ENCODE measurements at places on chromosomes 16 and 17.

DNA sequence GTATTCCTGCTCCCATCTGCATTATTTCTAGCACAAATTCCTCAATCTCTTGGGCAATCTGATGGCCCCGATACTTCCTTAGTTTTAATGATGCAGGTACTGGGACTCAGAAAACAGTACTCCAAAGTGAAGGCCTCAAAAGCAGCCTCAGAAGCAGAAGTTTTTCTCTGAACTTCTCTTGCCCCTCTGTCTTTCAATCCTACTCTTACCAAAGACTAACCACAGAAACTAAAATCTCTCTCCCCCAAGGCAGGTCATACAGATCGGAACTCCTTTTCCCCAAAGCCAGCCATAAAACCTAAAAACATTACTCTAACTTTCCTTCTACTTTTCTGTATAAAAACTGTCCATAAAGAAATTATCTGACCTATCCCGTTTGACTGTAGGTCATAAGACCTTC, 103.5 kb downstream of the HS3ST3A1 start:
- no peak for DNase-seq

- no peak for DNase-seq
These were observed 22.2 kb downstream of the RNF112 start for GRCh38 chr17:19433255-19433654.

DNA sequence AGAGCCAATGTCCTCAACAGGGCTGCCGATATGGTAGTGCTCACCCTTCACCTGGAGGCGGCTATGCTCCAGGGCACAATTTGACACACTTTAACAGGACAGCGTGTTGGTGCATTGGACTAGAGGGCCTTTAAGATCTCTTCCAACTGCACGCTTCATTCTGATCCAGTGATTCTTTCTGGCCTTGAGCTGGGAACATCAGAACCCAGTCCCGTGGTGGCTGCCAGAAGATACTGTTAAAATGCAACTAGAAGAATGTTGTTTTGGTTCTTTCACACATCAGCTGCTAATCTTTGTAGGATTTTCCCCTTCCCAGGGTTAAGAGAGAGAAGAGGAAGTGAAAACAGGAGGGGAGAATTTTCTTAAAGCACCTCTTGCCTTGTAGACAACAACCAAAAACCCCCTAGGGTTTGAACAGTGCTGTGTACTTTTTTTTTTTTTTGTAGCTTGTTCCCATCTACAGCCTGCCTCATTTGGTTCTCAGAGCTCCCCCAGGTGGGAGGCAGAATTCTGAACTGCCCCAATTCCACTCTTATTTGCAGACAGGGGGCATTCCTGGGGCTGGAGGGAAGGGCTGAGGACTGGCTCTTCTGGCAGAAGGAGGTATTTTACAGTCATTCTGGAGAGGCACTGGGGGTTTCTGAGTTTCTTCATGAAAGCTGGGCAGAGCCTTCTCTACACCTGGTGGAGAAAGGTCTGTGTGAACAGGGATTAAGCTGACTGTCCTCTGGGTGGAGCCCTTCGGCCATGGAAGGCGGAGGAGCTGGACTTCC, 32.4 kb downstream of the SMARCE1 start:
- DNase-seq: peak; percentile 48

DNA sequence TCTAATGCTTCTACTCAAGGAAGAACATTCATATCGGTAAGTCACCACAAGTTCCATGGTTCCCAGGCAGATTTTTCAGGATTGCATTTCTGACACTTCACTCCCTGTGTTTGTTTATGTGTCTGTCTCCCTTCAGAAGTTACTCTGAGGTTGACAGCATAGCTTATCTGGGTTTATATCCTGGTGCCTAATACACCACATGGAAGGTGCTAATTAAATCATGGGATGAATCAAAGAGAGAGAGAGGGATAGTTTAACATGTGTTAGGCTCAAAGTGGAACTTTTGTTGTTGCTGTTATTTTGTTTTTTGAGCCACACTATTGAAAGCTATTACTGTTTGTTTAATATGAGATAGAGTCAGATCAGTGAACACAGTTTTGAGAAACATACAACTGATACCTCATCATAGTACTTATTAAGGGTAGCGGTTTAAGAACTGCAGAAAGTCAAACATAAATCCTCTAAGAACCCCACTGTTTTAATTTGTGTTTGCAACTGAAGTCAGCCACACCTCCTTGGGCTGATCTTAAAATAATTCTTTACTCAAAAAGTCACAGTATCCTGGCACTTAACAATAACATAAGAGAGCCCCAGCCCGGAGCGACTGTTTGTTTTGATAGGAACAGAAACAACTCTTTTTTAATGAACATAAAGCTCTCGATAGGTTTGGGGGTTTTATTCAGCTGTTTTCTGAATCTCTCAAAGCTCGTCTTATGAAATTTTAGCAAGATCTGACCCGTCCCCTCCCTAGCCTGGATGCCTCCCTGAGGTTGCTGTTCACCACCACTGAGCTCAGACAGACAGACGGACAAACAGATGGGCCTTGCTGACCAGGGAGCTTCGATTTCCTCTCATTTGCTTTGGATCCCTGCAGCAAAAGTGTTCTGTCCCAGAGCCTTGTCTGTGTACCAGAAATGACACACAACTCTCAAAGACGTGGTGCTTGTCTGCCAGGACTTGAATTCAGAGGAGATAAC, 98.3 kb upstream of the MYOCD start:
- DNase-seq: no peak

- DNase-seq: no peak
These were observed 86.0 kb downstream of the YPEL2 start for GRCh38 chr17:59417452-59417851.

DNA sequence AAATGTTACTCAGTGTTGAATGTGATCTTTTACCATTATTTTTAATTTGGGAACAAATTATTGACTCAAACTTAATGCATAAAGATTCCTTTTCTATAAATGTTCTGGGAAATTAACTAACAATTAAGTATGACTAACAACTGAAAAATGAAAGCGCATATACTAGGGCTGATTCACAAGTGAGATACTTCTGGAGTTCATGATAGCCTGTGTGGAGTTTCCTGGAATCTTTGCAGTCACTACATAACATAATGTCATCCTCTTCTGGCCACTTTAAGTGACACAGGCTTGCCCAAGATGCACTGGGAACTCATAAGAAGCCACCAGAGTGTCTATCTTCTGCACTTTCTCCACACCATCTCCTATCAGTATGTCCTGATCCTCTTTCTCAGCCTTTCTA, 450.3 kb upstream of the CDH11 start:
- DNase-seq: no peak

- no peak for DNase-seq
These were observed 100.0 kb upstream of the MED13 start for GRCh38 chr17:62164747-62165722.

- DNase-seq: no peak
These were observed 22.1 kb downstream of the RABEP2 start for GRCh38 chr16:28902909-28903308.

GRCh38 chr16:67833030-67833414, 9.1 kb upstream of the THAP11 start:
- no peak for DNase-seq

GRCh38 chr16:9541723-9542122, 450.3 kb downstream of the HAPSTR1 start:
- no peak for DNase-seq

- no peak for DNase-seq
These were observed 93.1 kb downstream of the ZDHHC7 start for GRCh38 chr16:84918006-84918909.

- DNase-seq: no peak
These were observed 73.4 kb downstream of the ZNF778 start for GRCh38 chr16:89290887-89291286.

DNA sequence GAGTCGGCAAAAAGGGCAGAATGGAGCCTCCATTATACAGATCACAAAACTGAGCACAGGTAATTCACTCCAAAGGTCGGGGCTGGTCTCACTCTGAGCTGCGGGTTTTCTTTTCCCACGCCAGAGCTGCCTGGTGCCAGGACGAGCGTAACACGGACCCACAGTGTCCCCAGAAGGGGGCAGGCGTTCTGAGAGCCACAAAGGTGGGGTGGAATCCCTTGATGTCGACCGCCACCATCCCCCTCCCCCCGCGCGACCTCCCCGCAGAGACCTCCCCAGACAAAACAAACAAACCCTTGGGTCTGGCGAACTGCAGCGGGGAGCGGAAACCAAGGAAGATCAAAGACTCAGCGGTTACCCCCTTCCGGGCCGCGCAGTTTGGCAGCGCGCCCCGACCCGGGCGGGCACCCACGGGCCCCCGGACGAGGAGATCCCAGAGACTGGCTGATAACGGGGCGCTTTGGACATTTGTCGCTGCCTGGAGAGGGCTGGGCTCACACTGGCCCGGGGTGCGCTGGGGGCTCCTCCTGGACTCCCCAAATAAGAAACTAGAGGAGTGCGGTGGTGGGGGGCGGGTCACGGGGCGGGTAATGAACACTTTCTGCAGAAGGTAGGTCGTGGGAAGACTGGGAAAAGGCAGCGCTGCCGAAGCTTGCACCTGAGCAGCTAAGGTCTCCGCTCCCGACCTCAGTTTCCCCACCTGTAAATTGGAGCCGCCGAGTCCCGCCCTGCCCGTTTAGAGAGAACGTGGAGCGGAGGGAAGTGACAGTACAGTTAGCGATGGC, 664 bp upstream of the NKD1 start:
- peak; percentile 48 for DNase-seq

DNA sequence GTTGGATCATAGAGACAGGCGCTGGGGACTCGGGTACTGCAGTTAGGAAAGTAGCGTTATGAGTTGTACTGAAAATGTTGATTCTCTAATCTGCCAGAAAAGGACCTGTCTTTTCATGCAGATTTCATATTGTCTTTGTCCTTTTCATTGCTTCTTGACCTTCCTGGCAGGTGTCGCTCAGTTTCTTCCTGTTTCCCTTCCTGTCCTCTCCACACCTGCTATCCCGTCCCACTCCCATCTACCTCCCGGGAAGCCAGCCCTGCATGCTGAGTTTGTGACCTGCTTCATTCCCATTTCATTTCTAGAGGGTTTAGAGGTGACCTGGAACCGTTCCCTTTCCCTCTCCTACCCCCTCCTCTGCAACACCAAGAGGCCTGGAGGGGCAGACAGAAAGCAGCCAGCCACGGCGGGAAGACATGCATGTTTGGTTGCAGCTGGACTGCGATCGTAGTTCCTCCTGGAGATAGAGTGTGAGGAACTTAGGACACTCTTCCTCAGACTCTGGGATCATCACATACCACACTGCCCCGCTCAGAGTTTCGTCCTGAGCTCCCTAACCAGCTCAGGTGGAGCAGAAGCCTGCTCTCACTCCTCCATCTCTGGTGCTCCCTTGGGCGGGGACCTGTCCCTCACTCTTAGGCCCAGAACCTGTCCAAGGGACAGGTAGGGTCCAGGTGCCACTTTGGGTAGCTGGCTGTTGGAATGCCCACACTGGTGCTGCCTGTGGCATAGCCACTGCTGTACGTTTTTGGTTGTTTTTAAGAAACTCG, 23.9 kb upstream of the ARHGAP23 start:
- DNase-seq: no peak

DNA sequence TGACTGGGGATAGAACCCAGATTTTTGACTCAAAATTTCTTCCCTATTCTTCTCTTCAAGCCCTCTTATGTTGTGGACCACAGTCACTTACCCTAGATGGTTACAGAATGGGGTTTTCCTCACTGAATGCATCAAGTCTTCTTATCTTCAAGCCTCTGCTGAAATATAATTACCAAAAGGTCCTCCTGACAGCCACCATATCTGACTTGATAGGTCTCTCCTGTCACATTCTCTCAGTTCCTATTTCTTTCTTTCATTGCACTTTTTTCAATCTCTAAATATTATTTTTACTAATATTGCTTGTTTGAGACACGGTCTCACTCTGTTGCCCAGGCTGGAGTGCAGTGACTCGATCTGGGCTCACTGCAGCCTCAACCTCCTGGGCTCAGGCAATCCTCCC, 1.1 kb upstream of the COPZ2 start:
- no peak for DNase-seq

- peak; percentile 3 for DNase-seq
These were observed 30.1 kb upstream of the DYNLL2 start for GRCh38 chr17:58052945-58053715.

GRCh38 chr17:42744283-42744805, 496 bp downstream of the EZH1 start:
- peak; percentile 79 for DNase-seq

- DNase-seq: no peak
These were observed 975 bp downstream of the SNX29 start for GRCh38 chr16:11977376-11978041.

GRCh38 chr17:78013683-78014467, 55.4 kb downstream of the TNRC6C start:
- peak; percentile 8 for DNase-seq

- no peak for DNase-seq
These were observed 6.6 kb downstream of the RNF112 start for GRCh38 chr17:19417611-19418010.

GRCh38 chr17:59725691-59726090, 18.2 kb downstream of the VMP1 start:
- no peak for DNase-seq

GRCh38 chr17:2423271-2423670, 22.4 kb upstream of the MNT start:
- DNase-seq: no peak

GRCh38 chr17:45709728-45710288, 74.3 kb upstream of the CRHR1 start:
- no peak for DNase-seq

- DNase-seq: no peak
These were observed 4.1 kb downstream of the USH1G start for GRCh38 chr17:74918906-74919305.

DNA sequence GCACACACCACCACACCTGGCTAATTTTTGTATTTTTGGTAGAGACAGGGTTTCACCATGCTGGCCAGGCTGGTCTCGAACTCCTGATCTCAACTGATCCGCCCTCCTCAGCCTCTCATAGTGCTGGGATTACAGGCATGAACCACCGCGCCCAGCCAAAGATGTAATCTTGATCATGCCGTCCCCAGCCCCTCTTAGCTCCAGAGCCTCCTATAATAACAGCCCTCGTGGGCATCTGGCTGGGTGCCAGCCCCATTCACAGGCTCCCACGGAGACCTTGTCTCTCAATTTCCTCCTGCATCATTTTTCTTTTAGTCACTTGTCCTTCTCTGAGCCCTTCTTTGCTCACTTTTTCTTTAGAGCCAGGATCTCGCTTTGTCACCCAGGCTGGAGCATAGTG, 94.2 kb downstream of the KATNIP start:
- DNase-seq: no peak

- DNase-seq: peak; percentile 40
These were observed 5.2 kb upstream of the NUBP1 start for GRCh38 chr16:10738231-10739077.

GRCh38 chr16:56777482-56777881, 47.6 kb downstream of the NUP93 start:
- DNase-seq: no peak

- no peak for DNase-seq
These were observed 94.7 kb downstream of the SEC14L1 start for GRCh38 chr17:77235370-77235941.

- peak; percentile 58 for DNase-seq
These were observed 21.6 kb downstream of the POLR3E start for GRCh38 chr16:22318690-22319358.

GRCh38 chr17:77572065-77572601, 386.4 kb upstream of the TNRC6C start:
- DNase-seq: no peak

GRCh38 chr17:7497228-7497627, 13.1 kb downstream of the POLR2A start:
- no peak for DNase-seq

- no peak for DNase-seq
These were observed 117.4 kb downstream of the HIC1 start for GRCh38 chr17:2172077-2172851.
